ENCODE measurements at places on chromosomes 4 and X.

DNA sequence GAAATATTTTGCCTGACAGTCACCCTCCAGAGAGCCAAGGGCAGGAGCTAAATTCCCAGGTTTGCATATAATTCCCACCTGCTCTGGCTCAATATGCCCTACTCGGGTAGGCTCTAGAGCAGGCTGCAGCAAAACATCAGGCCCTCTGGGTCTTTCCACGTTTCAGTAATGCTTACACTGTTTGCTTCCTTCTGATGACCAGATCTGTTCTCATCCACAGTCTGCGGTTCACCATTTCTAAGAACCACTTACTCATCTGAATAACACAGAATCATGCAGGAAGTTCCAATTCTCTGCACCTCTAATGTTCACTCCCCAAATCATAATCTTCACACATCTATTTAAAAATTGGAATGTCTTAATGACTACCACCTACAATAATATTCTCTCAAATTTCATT, 141.4 kb downstream of the PPP3CA start:
- DNase-seq, result peak; percentile 3

DNA sequence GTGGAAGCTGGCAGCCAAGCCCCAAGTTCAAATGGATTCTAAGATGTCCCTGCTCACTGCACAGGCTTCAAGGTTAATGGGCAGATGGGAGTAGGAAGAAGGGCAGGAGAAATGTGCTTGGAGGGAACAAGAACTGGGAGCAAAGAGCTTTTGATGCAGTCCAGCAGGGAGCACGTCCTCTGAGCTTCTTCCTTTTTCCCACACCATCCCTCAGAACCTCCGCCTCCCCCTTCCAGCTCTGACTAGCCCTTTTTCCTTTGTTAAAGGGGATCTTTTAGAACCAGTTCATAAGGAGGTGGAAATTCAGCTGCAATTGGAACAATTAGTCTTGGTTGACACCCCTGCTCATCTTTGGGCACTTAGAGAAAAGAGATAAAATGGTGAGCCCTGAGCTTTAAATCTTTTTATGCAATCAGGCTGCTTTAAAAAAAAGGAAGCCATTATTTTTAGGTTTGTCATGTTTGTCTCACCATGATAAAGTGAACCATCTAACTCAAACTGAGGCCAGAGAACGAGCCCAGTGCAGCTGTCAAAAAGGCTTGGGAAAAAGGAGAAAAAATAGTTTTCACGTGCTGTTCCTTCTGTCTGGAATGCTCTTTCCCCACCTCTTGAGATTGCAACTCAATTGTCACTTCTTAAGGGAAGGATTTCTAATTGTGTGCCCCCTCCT, 135.8 kb upstream of the IL1RAPL2 start:
- no peak for DNase-seq

DNA sequence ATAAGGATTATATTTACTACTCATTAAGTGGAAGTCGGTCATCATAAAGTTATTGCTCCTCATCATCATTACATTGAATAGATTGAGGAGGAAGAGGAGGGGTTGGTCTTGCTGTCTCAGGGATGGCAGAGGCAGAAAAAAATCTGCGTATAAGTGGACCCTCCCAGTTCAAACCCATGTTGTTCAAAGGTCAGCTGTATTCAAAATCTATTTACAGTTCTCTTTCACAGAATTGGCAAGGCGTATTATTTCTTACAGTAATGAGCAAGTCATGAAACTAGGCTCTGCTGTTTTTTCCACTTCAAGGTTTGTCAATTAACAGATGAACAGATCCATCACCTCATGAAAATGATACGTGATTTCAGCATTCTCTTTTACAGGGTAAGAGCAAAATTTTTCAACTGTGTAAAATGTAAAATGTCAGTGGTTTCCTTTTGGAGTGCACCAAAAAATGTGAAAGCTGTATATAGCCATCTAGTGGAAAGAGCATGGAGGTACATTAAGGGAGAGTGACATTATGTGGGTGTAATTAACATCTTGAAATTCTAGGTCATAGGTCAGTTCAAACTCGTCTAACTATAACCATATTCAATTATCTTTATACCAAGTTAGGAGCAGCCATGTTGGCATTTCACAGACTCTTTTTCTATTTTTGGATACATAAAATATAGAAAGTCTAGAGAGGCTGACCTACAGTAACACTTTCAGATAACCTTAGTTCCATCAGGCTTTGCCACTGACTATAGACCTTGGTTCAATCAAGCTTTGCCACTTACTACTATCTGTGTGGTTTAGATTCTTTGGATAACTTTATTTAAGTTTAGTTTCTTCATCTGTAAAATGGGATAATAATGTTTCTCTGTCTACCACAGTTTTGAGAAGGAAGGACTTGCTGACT, 30.1 kb downstream of the NEIL3 start:
- DNase-seq, result no peak

- DNase-seq, result no peak
Observed at GRCh38 chr4:6221851-6222760, 21.8 kb upstream of the JAKMIP1 start.

DNA sequence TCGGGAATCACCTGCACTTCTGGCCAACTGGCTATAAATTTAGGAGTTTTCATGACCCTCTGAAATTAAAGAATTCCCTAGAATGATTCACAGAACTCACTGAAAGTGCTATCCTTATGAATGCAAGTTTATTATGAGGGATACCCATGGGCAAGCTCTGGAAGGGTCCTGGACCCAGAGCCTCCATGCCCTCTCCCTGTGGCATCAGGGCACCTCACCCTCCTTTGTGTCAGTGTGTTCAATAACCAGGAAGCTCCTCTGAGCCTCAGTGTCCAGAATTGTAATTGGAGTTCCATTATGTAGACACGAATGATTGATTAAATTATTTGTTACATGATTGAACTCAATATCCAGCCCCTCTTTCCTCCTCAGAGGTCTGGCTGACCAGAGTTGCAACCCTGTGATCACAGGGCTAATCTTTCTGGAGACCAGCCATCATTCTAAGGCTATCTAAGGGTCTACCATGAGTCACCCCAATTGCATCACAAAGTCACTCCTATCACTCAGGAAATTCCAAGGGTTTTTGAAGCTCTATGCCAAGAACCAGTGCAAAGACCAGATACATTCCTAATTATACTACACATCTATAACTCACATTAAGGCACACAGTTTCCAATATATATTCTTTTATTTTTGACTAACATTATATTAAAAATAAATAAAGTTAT, 8.9 kb downstream of the ANXA3 start:
- DNase-seq, result no peak

DNA sequence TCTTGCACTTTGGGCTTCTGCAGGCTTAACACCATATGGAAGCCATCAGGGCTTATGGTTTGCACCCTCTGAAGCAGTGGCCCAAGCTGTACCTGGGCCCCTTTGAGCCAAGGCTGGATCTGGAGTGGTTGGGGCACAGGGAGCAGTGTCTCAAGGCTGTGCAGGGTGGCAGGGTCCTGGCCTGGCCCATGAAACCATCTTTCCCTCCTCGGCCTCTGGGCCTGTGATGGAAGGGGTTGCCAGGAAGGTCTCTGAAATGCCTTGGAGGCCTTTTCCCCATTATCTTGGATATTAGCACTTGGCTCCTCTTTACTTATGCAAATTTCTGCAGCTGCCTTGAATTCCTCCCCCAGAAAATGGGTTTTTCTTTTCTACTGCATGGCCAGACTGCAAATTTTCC, 134.7 kb upstream of the USP9X start:
- no peak for DNase-seq

DNA sequence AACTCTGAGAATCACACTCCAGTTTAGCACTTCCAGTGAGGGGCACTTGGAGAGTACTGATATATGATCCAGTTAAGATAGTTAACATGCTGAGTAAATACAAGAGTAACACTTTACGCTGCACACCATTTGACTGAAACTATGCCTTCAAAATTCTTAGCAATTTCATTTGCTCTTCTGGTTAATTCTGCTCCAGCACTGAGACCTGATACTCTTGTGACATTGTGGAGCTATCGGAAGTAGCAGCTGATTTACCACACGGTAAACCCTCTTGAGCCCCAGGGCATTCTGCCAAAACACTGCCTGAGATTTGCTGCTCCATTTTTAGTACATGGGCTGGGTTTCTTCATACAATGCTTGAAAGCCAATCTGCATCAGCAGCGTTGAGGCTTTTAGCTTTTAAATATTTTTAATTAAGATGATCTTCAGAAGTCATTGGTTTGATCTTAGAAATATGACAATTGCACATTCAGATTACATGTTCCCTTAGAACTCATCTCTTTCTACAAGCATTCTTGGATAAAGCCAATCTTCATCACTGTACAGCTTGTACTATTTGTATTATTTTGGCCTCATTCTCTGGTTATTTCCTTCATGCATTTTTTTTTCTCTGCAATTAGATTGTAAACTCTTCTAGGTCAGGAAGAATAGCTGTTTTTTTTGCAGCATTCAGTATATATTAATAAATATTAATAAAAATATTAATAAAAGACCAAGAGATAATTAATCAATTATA, 67.8 kb upstream of the ETNPPL start:
- DNase-seq, result no peak

GRCh38 chrX:49878128-49878833, 1.0 kb upstream of the USP27X start:
- DNase-seq, result no peak

Measured in T-helper 9 cell (primary cell).